ENCODE measurements at places on chromosomes 7 and 10.
A peak's percentile ranks its signal among the peaks of the same experiment; 100 is the strongest.

GRCh38 chr7:152677808-152678670 lies 2.1 kb upstream of the XRCC2 start:
- H3K4me1 ChIP-seq, result peaks cover 9% of the 10 kb centered on the region
- no peaks in the 10 kb centered on the region for H3K27me3 ChIP-seq
- DNase-seq, result no peak

GRCh38 chr10:114470956-114471905 lies 66.9 kb upstream of the AFAP1L2 start:
- H3K4me3 ChIP-seq, result no peak overlapping the region
- H3K27me3 ChIP-seq, result no peaks in the 10 kb centered on the region
- peaks cover 29% of the 10 kb centered on the region for H3K4me1 ChIP-seq

DNA sequence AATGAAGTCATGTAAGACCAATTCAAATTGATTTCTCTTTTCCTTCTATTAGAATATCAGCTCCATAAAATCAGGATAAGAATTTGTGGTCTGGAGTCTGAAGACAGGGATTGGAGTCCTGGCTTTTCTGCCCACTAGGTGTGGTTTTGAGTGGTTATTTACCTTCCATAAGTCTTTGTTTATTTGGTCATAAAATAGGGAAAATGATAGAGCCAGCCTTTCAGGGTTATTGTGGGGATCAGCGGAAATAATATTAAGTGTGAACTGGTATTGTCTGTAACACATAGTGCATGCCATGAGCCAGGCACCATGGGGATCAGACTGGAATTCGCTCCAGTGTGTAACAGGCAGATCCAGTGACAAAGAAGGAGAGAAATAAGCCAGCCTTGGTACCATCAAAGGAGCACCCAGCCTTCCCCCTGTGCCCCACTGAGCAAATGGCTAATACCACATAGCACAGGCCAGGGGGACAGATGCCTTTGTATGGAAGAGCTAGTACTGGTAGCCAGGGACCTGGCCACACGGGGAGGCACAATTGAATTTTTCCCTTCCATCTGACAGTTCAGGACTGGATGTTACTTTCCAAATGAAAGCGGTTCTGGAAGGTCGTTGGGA lies 509.7 kb upstream of the PODXL start:
- H3K27me3 ChIP-seq, result peaks cover 17% of the 10 kb centered on the region
- no peak overlapping the region for H3K27ac ChIP-seq
- H3K4me3 ChIP-seq, result no peak overlapping the region
- no peak for DNase-seq

GRCh38 chr7:46071076-46071475 lies 150.0 kb upstream of the IGFBP3 start:
- H3K4me1 ChIP-seq, result no peaks in the 10 kb centered on the region
- H3K27ac ChIP-seq, result no peak overlapping the region
- no peaks in the 10 kb centered on the region for H3K36me3 ChIP-seq
- H3K4me3 ChIP-seq, result no peak overlapping the region
- no peak for DNase-seq

DNA sequence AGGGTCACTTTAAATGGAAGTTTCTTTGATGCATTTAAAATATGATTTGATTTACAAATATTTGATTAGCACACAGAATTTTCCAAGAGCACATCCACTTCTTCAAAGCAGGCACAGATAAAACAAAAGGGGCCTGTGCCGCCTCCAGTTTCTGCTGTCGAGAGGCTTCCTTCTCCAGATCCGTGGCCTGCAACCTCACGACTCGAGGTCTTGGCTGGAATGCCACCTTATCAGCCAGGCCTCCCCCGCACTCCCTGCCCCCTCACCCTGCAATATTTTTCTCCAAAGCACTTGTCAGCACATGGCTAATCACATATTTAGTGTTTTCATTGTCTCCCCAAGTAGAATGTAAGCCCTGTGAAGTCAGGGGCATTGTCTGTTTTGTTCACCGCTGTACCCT lies 12.5 kb downstream of the PYROXD2 start:
- no peak overlapping the region for H3K27ac ChIP-seq
- no peak for DNase-seq
- H3K36me3 ChIP-seq, result peaks cover 24% of the 10 kb centered on the region
- H3K27me3 ChIP-seq, result no peaks in the 10 kb centered on the region
- no peaks in the 10 kb centered on the region for H3K4me1 ChIP-seq

GRCh38 chr10:60376221-60377041 lies 13.2 kb downstream of the ANK3 start:
- no peak overlapping the region for H3K4me3 ChIP-seq
- peaks cover 5% of the 10 kb centered on the region for H3K27me3 ChIP-seq
- no peaks in the 10 kb centered on the region for H3K4me1 ChIP-seq
- no peak overlapping the region for H3K27ac ChIP-seq
- H3K36me3 ChIP-seq, result no peaks in the 10 kb centered on the region
- no peak for DNase-seq

- no peak for DNase-seq
- no peak overlapping the region for H3K4me3 ChIP-seq
- H3K27me3 ChIP-seq, result no peaks in the 10 kb centered on the region
- H3K27ac ChIP-seq, result no peak overlapping the region
- H3K36me3 ChIP-seq, result no peaks in the 10 kb centered on the region
Observed at GRCh38 chr10:78995987-78996791, 72.6 kb upstream of the ZMIZ1 start.

- H3K4me1 ChIP-seq, result no peaks in the 10 kb centered on the region
- no peak overlapping the region for H3K4me3 ChIP-seq
- H3K27ac ChIP-seq, result no peak overlapping the region
- no peaks in the 10 kb centered on the region for H3K36me3 ChIP-seq
Observed at GRCh38 chr10:1645896-1646295, 91.4 kb downstream of the ADARB2 start.

DNA sequence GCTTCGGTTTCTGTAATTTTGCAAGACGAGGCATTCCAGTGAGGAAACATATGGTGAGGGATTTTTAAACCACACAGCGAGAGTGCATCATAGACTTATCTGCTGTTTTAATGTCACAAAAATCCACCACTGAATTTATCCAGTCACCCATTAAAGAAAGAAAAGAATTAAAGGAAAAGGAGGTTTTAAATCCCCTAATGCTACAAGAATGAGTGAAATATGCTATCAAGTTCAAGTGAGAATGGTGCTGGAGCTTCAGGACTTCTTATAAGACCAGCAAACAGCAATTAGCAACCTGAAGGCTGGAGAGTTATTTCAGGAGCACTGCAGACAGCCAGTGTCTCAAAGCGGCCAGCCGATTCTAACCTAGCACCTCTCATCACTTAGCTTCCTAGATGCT lies 439.1 kb upstream of the MGMT start:
- H3K27ac ChIP-seq, result no peak overlapping the region
- peaks cover 6% of the 10 kb centered on the region for H3K4me1 ChIP-seq
- H3K36me3 ChIP-seq, result peaks cover 3% of the 10 kb centered on the region
- no peak overlapping the region for H3K4me3 ChIP-seq
- no peak for DNase-seq

- H3K27ac ChIP-seq, result no peak overlapping the region
- DNase-seq, result no peak
- H3K27me3 ChIP-seq, result peaks cover 2% of the 10 kb centered on the region
- H3K4me3 ChIP-seq, result no peak overlapping the region
- no peaks in the 10 kb centered on the region for H3K36me3 ChIP-seq
- H3K4me1 ChIP-seq, result peaks cover 8% of the 10 kb centered on the region
Observed at GRCh38 chr10:4450981-4451908, 374.8 kb upstream of the AKR1E2 start.

- H3K27me3 ChIP-seq, result no peaks in the 10 kb centered on the region
- peaks cover 13% of the 10 kb centered on the region for H3K4me1 ChIP-seq
- no peak for DNase-seq
- H3K36me3 ChIP-seq, result no peaks in the 10 kb centered on the region
- H3K4me3 ChIP-seq, result no peak overlapping the region
Observed at GRCh38 chr7:50466815-50467585, 16.9 kb upstream of the FIGNL1 start.

- no peak overlapping the region for H3K4me3 ChIP-seq
- H3K36me3 ChIP-seq, result no peaks in the 10 kb centered on the region
- H3K27me3 ChIP-seq, result no peaks in the 10 kb centered on the region
- DNase-seq, result no peak
- no peak overlapping the region for H3K27ac ChIP-seq
Observed at GRCh38 chr10:88254091-88254490, 329.0 kb downstream of the RNLS start.

- no peak for DNase-seq
- peaks cover 40% of the 10 kb centered on the region for H3K4me1 ChIP-seq
- peak overlapping the region; percentile 87 for H3K27ac ChIP-seq
- no peaks in the 10 kb centered on the region for H3K27me3 ChIP-seq
- H3K4me3 ChIP-seq, result peak overlapping the region; percentile 29
Observed at GRCh38 chr7:43927810-43928209, 1.6 kb downstream of the UBE2D4 start.

Data from naive thymus-derived CD8-positive, alpha-beta T cell (primary cell).